ENCODE measurements at places on chromosomes 6 and 20.
A peak's percentile ranks its signal among the peaks of the same experiment; 100 is the strongest.

- peak; percentile 18 for DNase-seq
Measured at GRCh38 chr6:117906958-117907600, at the start of gene SLC35F1. Gene SLC35F1, plus strand, starts transcription at chr6:117907264.

GRCh38 chr20:1676650-1677049 lies 19.1 kb upstream of the SIRPG start:
- no peak for DNase-seq

- no peak for DNase-seq
Measured at GRCh38 chr20:16968099-16968498, 219.9 kb downstream of the OTOR start.

DNA sequence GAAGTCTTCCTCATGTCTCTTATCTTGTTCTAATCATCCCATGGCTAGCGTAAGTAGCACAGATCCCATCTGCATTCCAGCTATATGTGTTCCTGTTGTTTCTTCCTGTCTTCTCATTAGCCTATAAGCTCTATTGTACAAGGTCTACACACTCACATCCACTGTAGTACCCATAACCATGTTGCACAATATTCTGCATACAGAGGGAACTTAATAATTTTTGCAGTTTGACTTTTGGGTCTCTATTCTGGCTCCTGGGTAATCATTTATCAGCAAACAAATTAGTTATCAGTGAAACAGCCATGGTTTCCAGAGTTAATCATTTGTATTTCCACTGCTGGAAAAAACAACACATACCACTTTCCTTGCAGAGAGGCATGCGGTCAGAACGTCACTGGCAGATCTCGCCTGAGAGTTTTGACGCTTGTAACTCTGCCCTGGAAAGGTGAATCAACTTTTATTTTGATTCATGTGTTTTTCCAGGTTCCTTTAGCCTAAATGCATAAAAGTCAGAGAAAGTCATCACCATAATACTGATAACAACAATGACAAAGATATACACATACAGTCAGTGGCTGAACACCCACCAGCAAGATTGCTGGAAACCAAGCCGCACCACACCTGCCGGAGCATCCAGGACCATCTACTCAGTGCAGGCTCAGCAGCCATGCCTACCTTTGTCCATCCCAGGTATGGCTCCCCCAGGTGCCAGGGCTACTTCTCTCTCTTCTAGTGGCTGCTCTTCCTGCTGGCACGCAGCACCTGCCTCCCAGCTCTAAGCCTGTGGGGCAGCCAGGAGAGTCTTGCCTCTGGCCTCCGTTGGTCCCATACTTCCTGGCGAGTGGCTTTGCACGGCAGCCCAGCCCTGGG lies 158.2 kb downstream of the QRSL1 start:
- no peak for DNase-seq

GRCh38 chr20:61448386-61448785 lies 196.3 kb downstream of the CDH4 start:
- no peak for DNase-seq

DNA sequence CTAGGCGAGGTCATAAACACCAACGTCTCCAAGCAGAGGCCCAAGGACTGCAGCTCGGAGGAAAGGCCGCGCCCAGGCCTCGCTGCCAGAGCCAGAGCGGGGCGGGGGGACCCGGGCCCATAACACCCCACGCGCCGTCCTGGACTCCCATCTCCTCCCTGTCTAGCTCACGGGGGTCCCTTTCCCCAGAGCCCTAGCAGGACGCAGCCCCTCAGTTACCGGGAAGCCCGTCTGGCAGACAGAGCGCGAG lies 44.9 kb downstream of the MDFI start:
- no peak for DNase-seq

DNA sequence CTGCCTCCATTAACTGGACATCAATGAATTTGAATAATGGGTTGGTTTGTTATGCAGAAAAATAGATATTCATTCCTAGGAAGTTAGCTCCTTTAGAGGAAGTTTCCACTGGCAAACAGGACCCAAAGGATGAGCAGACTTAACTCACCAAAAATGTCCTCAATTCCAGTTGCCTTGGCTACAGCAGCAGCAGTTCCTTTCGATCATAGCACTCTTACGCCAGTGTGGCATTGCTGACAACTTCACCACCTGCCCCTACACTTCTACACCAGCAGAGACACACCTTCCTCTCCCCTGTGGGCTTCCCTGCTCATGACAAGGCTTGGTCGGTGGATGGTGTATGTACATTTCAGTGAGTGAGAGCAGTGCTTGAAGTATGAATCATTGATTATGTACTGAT lies 532.8 kb downstream of the QKI start:
- DNase-seq: no peak

- no peak for DNase-seq
Measured at GRCh38 chr6:13172291-13172690, 156.0 kb downstream of the TBC1D7 start.

- DNase-seq: no peak
Measured at GRCh38 chr6:3450888-3451287, 6.0 kb downstream of the SLC22A23 start.

DNA sequence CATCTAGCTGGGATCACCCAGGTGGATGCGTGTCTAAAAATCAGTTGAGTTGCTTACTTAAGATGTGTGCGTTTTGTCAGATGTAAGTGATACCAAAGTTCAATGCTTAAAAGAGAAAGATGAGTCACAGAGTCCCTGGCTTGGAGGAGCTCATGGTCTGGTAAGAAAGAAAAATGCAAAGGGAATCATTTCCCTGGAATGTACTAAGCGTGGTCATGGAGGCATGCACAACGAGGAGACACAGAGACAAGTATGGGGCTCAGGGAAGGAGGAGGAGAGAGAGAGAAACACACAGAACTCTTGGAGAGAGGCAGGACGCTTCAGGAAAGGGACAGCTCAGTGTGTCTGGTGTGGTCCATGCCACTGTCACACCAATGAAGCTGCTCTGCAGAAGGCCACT lies 186.9 kb upstream of the GMDS start:
- DNase-seq: no peak

DNA sequence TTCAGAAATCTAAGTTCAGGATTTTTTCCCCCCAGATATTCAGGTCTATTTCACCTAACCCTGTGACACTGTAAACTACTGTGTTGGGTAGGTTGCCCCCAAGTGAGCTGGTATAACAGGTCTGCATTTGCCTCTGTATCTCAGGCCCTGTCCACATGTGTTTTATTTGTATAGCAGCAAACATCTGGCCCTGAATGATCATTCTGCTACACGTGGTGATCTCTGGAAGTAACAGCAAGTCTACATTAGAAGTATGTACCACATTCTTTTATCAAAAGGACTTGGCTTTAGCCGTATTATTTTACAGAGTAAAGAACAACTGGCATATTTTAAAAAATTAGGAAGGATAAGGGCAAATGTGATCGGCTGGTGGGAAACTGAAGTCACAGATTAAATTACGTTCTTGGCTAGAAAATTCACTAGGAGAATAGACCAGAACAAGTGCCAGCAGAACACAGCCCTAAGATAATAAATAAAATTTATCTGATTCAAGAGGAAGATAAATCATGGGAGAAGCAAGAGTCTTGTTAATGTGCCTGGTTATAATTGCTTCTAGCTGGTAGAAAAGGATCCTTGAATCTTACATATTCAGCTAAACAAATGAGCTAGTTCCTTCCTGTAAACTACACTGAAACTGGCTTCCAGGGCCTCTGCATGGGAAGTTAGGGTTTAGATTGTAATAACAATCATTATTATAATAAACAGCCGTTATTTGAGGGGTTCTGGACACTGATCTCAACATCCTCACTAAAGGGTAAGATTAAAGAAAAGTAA lies 192.1 kb downstream of the SAMD5 start:
- no peak for DNase-seq

- no peak for DNase-seq
Measured at GRCh38 chr6:161564952-161565351, 291.1 kb upstream of the AGPAT4 start.

GRCh38 chr20:47878601-47879027 lies 93.3 kb upstream of the SULF2 start:
- DNase-seq: no peak

DNA sequence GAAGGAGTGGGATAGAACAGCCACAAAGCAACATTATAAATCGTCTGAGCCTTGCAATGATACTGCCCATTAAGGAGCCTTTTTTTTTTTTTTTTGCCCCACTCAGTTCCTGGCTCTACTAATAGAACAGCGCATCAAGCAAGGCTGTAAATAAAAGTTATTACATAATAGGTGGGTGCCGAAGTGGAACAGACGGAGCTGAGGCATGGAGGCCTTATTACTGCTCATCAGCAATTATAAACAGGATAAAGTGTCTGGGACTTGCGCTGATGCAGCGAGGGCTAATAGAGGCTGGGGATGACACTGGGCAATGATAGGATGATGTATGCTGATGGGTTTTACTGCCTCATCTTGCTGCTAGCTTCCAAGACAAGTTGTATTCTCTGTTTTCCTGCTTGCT lies 272.1 kb downstream of the ZFAND3 start:
- DNase-seq: no peak

DNA sequence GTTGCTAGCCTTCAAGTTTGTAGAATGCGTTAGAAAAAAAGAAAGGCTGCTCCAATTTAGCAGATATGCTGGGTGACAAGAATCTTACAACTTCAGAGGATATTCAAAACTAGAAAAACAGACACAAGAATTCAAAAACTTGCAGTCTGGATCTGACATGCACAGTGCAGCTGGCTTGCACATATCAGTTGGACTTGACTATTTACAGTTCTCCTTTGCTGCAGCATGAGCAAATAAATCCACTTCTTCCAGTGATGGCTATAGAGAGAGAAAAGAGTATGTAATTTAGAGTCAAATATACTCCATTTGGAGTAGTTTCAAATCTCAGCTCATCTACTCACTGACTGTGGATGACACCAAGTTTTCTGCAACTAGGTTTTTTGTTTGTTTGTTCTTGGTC lies 247.0 kb downstream of the RIMS1 start:
- DNase-seq: no peak

- no peak for DNase-seq
Measured at GRCh38 chr6:164106345-164106769, 691.8 kb downstream of the QKI start.

- DNase-seq: no peak
Measured at GRCh38 chr20:10828180-10828579, 154.4 kb upstream of the JAG1 start.

DNA sequence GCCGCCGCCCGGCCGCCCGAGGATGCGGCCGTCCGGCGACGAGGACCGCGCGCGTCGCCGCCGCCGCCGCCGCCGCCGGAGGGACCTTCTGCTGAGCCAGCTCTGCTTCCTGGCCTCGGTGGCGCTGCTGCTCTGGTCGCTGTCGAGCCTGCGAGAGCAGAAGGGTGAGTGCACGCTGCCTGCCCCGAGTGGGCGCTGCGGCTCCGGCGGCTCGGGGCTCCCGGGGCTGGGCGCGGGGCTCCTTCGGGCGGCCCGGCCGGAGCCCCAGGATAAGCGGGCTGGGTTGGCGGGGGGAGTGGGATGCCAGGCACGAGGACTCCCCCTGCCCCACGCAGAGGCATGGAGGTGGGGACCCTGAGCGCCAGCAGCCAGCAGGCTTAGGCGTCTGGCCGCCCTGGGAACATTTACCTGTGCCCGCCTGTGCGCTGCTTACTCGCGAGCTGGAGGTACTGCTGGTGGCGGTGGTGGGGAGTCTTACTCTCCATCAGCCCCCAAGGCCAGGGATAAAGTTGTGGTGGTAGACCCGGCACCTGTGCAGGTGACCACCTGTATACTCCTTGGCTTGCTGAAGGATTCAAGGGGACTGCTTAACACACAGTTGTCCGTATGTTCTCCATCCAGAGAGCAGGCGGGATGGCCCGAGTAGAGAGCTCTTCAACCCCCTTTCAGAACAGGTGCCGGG lies 520 bp downstream of the SLC24A3 start:
- DNase-seq: no peak

GRCh38 chr20:14717134-14717999 lies 380.0 kb upstream of the FLRT3 start:
- no peak for DNase-seq

DNA sequence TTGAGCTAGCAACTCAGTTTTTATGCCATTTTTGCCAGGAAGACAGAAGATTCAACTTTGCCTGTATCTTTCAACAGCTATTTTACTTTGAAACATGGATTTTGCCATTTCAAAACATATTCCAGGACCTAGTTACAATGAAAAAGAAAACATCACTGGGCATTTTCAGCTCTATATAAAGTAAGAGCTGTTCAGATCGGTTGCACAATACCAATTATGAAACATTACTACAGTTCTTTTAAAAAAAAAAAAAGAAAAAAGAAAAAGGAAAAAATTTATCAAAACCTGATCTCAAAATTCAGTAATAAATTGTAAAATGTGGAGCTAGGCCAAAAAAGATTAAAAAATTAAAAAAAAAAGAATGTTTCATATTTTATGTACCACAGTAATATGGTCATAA lies 15.6 kb downstream of the BCLAF1 start:
- no peak for DNase-seq

DNA sequence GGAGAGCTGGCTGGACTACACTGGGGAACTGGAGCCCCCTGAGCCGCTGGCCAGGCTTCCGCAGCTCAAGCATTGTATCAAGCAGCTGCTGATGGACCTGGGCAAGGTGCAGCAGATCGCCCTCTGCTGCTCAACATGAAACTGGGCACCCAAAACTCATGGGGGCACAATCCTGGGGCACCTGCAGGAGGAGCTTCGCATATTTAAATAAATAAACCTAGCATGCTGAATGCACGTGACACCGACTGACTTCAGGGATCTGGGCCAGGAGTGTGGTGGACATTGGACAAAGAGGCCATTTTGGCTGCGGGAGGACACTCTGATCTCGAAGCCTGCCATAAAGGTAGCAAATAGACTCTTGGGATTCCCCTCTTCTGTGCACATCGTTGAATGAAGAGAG lies 6.8 kb downstream of the SCAND1 start:
- no peak for DNase-seq

- no peak for DNase-seq
Measured at GRCh38 chr6:23526526-23526925, 599.5 kb upstream of the NRSN1 start.

GRCh38 chr6:165031502-165031901 lies 277.9 kb downstream of the C6orf118 start:
- DNase-seq: no peak

DNA sequence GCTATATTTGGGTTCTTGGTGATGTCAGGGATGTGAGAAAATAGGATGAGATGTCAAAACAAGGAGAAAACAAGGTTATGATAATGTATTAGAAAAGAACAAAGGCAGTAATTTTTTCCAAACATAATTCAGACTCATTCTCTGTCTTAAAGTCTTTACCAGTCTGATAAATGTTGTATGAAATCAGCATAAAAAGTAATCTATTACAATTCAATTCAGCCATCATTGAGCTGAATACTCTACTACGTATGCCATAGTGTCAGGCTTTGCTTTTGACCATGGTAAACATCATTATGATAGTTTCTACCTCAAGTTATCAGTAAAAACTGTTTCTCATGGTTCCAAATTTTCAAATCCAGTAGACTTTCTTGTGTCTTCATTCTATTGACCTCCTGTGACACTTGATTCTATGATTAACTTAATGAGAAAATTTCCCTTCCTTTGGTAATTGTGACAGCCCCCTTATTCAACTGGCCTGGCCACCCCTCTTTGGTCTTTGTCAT lies 75.0 kb downstream of the EPHA7 start:
- DNase-seq: no peak

- no peak for DNase-seq
Measured at GRCh38 chr6:165636402-165637048, 26.5 kb downstream of the PDE10A start.
